ENCODE measurements at places on chromosomes 5 and 9. TPM values are rescaled to one million over a fixed set of nuclear protein-coding genes. Genes with fewer than 3 reads are reported as not detected.

The RANBP3L gene
- not detected for total RNA-seq

The HNRNPAB gene
- 312 TPM for total RNA-seq

The SLC6A18 gene
- total RNA-seq = not detected

The NFIB gene
- total RNA-seq = 10.5 TPM

The ANKRD18B gene
- 4.0 TPM for total RNA-seq

The LPAR1 gene
- total RNA-seq = 24.7 TPM

The AQP3 gene
- 24.4 TPM for total RNA-seq

The PCDHGB6 gene
- total RNA-seq = 0.13 TPM

The FGF10 gene
- total RNA-seq = not detected

The PCDHGC4 gene
- total RNA-seq = not detected

Measured in A549 treated with dexamethasone at 1 μM for 4 hours (cell line).